ENCODE measurements at places on chromosomes 13 and 19.

- no peak for DNase-seq
These were observed 135.6 kb upstream of the KL start for GRCh38 chr13:32880636-32881035.

DNA sequence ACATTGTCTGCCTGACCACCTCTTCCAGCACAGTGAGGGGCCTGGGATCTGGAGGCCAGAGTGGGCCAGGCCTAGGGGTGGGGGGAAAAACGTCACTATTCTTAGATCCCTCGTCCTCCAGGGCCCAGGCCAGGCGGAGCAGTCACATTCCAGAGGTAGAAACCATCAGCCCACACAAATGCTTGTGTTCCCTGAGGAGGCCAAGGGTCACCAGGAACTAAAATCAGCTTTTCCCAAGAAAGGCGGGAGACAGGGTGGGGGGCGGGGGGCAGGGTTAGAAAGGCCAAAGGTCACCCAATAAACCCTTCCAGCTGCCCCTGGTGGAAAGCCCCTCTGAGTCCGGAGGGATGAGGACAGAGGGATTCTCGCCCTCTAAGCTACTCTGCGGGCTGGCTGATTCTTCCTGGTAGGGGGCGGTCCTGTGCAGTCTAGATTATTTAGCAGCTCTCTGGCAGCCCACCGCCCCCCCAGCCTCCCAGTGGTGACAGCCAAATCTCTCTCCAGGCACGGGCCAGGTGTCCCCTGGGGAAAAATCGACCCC, 23.5 kb upstream of the CCL25 start:
- no peak for DNase-seq

DNA sequence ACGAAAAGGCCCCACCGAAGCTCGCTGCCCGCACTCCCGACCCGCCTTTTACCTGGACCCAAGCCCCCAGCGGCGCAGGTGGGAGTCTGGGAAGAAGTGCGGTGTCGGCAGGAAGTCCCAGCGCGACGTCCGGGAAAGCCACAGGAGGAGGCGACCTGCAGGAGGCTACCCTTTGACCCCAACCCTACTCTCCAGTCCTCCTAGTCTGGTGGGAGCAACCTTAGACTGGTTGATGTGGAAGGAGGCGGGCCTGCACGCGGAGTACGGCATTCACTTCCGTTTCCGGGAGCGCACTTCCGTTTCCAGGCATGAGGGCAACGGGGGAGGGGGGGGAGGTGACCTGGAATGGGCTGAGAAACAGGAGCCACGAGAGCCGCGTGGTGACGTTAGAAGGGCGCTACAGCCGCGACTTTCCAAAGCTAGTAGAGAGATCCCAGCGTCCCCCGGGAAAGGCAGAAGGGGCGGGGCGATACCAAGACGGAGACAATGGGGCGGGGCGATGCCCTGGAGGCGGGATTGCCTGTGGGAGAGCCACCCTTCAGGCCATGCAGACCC, 28.5 kb downstream of the ZNF266 start:
- peak; percentile 21 for DNase-seq

- no peak for DNase-seq
These were observed 111.0 kb upstream of the KL start for GRCh38 chr13:32905063-32905863.

- no peak for DNase-seq
These were observed 115.3 kb downstream of the STOML3 start for GRCh38 chr13:38875186-38875875.

- no peak for DNase-seq
These were observed 23.5 kb downstream of the ADGRL1 start for GRCh38 chr19:14182476-14182875.

- DNase-seq = no peak
These were observed 6.4 kb downstream of the ALDH16A1 start for GRCh38 chr19:49459388-49459787.

GRCh38 chr13:65035302-65035701, 2194.8 kb downstream of the PCDH9 start:
- no peak for DNase-seq

DNA sequence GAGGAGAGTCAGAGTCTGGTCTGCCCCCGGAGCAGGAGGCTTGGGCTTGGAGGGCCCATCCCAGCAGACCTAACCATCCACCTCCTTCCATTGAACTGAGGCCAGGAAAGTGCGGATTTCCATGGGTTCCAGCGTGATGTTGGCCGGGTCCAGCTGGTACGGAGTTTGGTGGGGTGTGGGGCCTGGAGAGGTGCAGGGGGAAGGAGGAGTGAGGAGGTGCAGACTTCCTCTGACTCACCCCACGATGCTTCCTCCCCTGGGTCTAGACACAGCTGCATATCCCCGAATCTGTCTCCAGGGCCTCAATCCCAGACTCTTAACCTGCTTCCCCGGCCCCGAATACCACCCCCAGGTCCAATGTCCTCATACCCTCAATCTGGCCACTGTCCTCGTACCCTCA, 20.0 kb downstream of the MAN2B1 start:
- no peak for DNase-seq

- no peak for DNase-seq
These were observed 68.2 kb downstream of the STK24 start for GRCh38 chr13:98508685-98509084.

DNA sequence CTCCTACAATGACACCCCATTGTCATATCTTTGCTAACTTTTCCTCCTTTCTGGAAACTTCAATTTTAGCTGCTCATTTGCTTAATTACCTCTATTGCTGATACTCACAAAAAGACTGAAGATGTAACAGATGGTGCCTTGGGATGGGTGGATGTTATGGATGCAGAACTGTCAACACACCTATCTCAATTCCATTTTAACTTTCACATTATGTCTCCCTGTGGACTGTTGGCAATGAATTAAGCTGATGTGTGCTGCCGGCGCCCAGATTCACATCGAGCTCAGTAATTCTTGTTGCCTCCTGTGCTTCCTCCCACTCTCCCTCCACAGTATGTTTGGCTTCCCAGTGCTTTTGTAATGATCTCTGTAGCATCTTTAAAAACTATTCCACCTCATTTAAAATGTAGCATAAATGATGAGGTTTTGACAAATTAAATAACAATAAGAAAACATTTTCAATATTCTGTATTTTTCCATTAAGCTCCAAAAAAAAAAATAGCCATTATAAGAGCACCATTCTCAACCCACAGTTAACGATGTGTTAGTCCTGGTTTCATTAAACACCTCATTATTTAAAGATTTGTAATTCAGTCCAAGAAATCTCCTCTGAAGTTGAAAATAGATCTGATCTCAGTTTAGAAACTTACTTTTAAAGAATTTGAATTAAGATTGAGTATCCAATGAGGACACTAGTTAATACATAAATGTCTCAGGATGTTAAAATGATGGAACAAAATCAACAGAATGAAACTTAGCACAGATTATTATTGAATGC, 99.9 kb upstream of the FAM216B start:
- DNase-seq = no peak
